Left lung (tissue), 14 donors: ENCODE measurements at places on chromosomes 12 and 14. TPM values are rescaled to one million over a fixed set of nuclear protein-coding genes. Genes with fewer than 3 reads are reported as not detected.

TMEM63C gene
- 0.47 TPM for total RNA-seq

C12orf42 gene
- not detected for total RNA-seq

DNA sequence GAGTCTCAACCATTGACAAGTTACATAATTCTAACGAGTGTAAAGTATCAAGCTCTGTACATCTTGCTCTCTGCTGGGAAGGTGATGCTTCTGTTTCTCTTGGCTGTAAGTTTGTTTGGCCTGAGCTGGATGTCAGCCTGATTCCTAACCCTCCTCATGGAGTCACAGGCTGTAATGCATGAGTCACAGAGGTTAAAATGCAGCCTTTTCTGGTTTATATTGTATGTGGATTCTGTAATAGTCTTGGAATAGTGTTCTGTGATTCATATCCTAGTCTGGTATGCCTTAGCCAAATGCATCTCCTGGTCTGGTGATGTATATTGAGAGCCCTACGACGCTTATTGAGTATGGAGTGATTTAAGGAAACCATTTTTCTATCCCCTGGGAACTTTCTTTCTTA, 104.5 kb upstream of the FRMD6 start:
- H3K27me3 ChIP-seq = no peaks in the 10 kb centered on the region
- no peaks in the 10 kb centered on the region for H3K36me3 ChIP-seq
- H3K27ac ChIP-seq = no peak overlapping the region
- H3K4me1 ChIP-seq = no peaks in the 10 kb centered on the region
- no peak overlapping the region for H3K4me3 ChIP-seq

DNA sequence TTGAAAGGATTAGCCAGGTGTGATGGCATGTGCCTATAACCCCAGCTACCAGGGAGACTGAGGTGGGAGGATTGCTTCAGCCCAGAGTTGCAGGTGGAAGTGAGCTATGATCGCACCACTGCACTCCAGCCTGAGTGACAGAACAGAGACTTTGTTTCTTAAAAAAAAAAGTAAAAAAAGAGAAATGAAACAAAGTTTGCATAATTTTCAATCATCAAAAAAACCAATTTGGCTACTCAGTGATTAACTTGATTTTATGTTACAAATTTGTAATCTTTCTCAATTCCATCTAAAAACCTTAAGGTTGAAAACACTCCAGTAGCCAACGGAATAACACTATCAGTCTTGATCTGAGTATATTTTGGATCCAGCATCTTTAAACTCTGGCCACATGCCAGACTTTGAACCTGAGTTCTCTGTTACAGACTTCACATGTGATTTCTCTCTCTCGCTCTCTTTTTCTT, 12.6 kb upstream of the DENND5B start:
- no peaks in the 10 kb centered on the region for H3K36me3 ChIP-seq
- H3K27ac ChIP-seq = no peak overlapping the region
- H3K4me3 ChIP-seq = no peak overlapping the region

- H3K4me3 ChIP-seq = no peak overlapping the region
- no peaks in the 10 kb centered on the region for H3K27me3 ChIP-seq
- no peak for DNase-seq
These were observed 15.1 kb downstream of the APPL2 start for GRCh38 chr12:105220929-105221290.

GRCh38 chr12:126856958-126857357, 1410.0 kb upstream of the TMEM132C start:
- H3K27me3 ChIP-seq = no peaks in the 10 kb centered on the region
- no peak overlapping the region for H3K27ac ChIP-seq
- no peaks in the 10 kb centered on the region for H3K4me1 ChIP-seq
- no peak overlapping the region for H3K4me3 ChIP-seq

DNA sequence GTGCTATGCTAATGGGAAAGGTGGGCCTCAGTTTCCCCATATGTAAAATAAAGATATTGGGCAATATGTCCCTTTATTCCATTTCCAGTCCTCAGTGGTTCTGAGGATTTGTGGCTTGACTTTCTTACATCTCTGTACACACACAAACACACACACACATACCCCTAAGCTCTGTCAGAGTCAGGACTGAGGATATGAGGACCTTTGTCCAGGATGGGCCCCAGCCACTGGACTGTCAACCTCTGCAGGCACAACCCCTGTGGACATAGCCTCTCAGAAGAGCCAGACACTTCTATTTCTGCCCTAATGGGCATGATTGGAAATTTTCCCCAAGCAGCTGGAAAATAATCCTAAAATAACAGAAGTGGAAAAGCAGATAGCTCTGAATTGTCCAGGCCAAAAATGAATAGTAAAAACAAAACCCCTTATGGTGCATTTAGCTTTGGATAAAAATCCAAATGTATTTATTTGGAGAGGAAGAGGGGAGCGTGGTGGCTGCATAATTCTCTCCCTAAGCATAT, 50.2 kb downstream of the RIN3 start:
- DNase-seq = no peak
- H3K4me3 ChIP-seq = no peak overlapping the region
- H3K27ac ChIP-seq = peak overlapping the region; percentile 67
- H3K36me3 ChIP-seq = peaks cover 45% of the 10 kb centered on the region
- peaks cover 30% of the 10 kb centered on the region for H3K4me1 ChIP-seq

GRCh38 chr12:1779783-1780182, 40.6 kb upstream of the LRTM2 start:
- DNase-seq = peak; percentile 49
- H3K27ac ChIP-seq = no peak overlapping the region
- H3K36me3 ChIP-seq = peaks cover 37% of the 10 kb centered on the region
- no peaks in the 10 kb centered on the region for H3K4me1 ChIP-seq

DNA sequence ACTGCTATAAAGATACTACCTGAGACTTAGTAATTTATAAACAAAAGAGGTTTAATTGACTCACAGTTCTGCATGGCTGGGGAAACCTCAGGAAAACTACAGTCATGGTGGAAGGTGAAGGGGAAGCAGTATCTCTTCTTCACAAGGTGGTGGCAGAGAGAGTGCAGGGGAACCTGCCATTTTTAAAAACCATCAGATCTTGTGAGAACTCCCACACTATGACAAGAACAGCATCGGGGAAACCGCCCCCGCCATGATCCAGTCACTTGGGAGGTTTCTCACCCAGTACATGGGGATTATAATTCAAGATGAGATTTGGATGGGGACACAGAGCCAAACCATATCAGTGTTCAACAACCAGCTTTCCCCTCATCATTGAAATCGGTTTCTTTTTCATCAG, 49.9 kb downstream of the AEBP2 start:
- no peaks in the 10 kb centered on the region for H3K27me3 ChIP-seq
- no peak overlapping the region for H3K27ac ChIP-seq
- H3K4me3 ChIP-seq = no peak overlapping the region

DNA sequence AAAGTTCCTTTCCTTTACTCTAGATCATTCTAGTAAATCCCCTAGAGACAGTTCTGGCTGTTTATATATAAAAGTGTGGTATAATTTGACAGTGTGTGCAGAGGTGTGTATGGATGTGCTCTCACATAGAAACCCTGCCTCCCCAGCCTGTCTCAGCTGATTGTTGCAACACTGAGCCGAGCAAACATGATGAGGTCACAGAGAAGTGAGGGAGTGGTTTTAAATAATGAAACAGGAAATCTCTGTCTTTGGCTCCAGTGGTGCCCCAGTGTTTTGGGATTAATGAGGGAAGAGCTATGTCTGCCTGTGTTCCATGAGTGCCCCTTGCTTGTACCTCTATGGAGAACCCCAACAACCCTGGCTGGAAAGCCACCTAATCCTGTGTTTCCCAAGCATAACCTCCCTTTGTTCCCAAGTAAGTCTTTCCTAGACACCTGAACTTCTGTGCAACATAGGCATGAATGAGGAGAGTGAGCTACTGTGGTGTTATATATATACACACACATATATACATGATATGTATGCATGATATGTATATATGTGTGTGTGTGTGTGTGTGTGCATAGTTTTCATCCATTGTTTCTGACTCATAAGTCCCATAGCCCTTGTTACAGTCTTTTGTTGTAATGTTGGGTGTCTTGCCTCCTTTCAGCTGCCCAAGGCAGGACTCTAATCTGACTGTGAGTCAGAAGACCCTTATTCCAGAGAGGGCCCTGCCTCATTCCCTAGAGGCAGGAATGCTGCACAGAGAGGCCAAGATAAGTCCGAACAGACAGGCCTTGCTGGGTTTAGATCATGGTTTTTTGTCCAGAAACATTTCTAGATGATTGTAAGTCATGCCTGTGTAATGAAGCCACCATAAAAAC, 18.0 kb downstream of the TRAF3 start:
- DNase-seq = peak; percentile 69
- H3K36me3 ChIP-seq = no peaks in the 10 kb centered on the region
- peak overlapping the region; percentile 46 for H3K27ac ChIP-seq
- no peaks in the 10 kb centered on the region for H3K4me1 ChIP-seq
- H3K4me3 ChIP-seq = no peak overlapping the region

DNA sequence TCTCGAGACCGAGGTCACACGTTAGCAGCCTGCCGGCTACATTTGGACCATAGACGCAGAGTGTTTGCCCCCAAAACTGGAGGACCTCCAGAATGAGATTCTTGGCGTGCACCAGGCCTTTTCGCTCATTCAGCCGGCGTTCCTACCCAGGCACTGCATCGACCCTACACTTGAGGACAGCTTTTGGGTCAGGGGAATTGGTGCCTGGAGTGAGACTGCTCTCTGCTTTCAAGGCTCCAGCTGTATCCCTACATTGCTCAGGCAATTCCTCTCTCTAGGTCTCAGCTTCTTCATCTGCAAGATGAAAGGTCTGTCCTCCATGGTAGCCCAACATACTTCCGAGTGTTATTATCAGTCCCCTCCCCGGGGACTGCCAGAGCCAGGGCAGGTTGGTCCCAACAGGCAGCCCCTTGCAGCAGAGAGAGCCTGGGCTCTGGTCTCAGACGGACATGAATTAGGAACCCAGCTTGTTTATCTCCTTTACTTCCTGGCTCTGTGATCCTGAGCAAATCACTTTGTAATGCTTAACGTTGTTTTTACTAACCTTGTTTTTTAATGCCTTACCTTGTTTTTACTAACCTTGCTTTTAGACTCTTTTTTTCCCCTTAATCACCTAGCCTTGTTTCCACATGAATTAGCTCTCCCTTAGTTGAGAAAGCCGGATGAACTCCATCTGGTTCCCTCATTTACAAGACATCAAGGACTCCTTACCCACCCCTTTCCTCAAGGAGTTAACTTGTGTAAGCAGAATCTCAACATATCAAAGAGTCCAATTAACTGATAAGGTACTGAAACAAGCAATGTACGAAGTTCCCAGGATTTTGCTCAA, 892 bp downstream of the TCHP start:
- DNase-seq = no peak
- H3K27me3 ChIP-seq = no peaks in the 10 kb centered on the region
- H3K27ac ChIP-seq = peak overlapping the region; percentile 87
- peaks cover 27% of the 10 kb centered on the region for H3K4me1 ChIP-seq
- peak overlapping the region; percentile 83 for H3K4me3 ChIP-seq

GRCh38 chr12:1740161-1740948, 49.5 kb downstream of the ADIPOR2 start:
- no peak overlapping the region for H3K4me3 ChIP-seq
- peaks cover 3% of the 10 kb centered on the region for H3K4me1 ChIP-seq
- no peak for DNase-seq
- H3K27ac ChIP-seq = peak overlapping the region; percentile 13
- H3K36me3 ChIP-seq = no peaks in the 10 kb centered on the region

DNA sequence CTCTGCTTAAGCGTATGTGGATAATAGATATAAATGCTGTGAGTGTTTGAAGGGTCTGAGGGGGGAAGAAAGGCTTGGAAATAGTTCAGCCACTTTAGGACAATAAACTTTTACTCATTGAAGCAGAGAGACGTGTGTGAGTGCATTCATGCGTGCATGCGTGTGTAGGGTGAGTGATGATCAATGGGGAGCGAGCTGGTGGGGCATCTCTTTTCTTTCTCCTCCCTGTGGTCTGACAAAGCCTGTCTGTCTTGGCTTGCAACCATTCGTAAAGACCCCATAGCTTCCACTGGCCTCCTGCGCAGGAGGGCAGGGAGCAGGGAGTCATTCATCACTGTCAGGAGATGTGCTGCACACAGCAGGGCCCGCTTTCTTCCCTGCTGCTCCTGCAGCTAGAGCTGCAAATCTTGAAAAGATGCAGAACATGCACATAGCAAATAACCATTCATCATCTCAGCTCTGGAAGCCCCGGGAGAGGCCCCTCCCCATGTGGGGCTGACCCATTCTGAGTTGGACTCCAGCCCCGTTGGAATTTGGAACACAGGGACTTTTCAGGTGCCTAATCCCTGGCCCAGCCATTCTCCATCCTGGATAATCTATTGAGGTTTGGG, 223.2 kb downstream of the PPM1H start:
- H3K27ac ChIP-seq = no peak overlapping the region
- no peak for DNase-seq
- no peak overlapping the region for H3K4me3 ChIP-seq
- H3K27me3 ChIP-seq = no peaks in the 10 kb centered on the region
- no peaks in the 10 kb centered on the region for H3K36me3 ChIP-seq

- H3K36me3 ChIP-seq = no peaks in the 10 kb centered on the region
- no peaks in the 10 kb centered on the region for H3K4me1 ChIP-seq
- H3K27me3 ChIP-seq = no peaks in the 10 kb centered on the region
- no peak for DNase-seq
These were observed 410.3 kb downstream of the SLC6A15 start for GRCh38 chr12:84502180-84502860.

GRCh38 chr12:103698752-103699560, 111.9 kb downstream of the STAB2 start:
- DNase-seq = no peak
- no peak overlapping the region for H3K4me3 ChIP-seq
- H3K27me3 ChIP-seq = no peaks in the 10 kb centered on the region

- no peak overlapping the region for H3K27ac ChIP-seq
- no peaks in the 10 kb centered on the region for H3K36me3 ChIP-seq
- H3K4me3 ChIP-seq = no peak overlapping the region
- DNase-seq = no peak
These were observed 32.8 kb downstream of the TSHR start for GRCh38 chr14:80988192-80988591.

DNA sequence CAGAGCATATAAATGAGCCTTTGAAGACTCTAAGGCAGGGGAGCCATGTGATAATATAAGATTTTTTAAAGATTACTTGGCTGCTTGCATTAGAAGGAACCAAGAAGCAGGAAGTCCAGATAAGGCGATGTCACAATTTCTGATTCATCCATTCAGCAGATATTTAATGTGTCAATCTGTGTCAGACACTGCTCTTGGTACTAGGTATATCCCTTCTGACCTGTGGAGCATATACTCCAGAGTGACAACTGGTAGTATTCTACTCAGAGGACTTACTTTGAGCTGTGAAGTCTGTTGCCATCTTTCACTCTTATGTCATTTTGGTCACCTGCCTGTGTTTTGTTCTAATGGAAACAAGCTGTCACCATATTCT, 10.7 kb downstream of the EID3 start:
- peaks cover 13% of the 10 kb centered on the region for H3K4me1 ChIP-seq
- DNase-seq = no peak
- no peak overlapping the region for H3K27ac ChIP-seq
- H3K36me3 ChIP-seq = peaks cover 90% of the 10 kb centered on the region
- H3K4me3 ChIP-seq = no peak overlapping the region

DNA sequence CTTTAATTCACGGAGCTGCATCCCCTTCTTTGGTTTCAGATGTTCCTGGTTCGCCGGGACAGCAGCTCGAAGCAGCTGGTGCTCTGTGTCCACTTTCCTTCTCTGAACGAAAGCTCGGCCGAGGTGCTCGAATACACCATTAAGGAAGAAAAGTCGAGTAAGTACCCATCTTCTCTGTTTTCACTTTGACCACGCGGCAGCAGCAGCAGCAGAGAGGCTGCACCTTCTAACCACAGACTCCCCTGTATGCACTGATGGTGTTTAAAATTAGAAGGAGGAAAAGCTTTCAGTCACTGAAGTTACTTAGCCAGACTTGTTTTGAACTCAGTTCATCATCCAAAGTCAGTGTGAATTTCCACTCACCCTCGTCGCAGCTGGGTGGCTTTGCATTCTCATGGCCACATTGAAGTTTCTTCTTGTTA, 63.8 kb downstream of the RIN3 start:
- H3K36me3 ChIP-seq = peaks cover 70% of the 10 kb centered on the region
- DNase-seq = no peak
- no peaks in the 10 kb centered on the region for H3K4me1 ChIP-seq
- H3K4me3 ChIP-seq = no peak overlapping the region
